RCC 7860 (cell line): ENCODE measurements at places on chromosomes 16 and 17.
A peak's percentile ranks its signal among the peaks of the same experiment; 100 is the strongest.

- DNase-seq = no peak
Measured at GRCh38 chr17:35614810-35615209, 27.7 kb downstream of the AP2B1 start.

GRCh38 chr17:52673791-52674190 is 515.3 kb upstream of the CA10 start:
- DNase-seq = peak; percentile 74

DNA sequence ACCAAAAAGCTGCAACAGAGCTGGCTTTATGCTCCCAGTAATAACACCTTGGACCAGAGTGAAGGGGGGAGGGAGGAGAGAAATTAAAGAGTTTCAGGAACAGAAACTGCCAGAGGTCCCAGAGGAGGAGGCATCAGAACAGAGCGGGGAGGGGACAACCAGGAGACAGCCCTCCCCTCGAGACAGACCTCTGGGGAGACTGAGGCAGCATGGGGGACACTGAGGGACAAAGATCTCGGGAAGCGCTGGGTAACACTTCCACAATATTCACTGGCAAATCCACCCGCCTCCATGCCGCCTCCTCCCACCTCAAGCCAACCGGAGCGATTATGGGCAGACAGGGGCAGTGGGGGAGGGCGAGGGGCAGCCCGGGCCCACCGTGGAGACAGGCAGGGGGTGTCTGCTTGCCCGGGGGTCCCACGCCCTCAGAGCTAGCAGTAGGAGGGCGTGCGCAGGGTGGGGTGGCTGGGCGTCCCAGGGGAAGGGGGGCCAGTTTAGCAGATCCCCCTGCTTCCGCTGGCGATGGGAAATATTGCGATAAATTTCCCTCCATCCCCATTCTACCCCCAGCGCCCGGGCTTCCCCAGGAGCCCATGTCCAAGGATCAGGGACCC is 1.2 kb downstream of the PCGF2 start:
- DNase-seq = no peak

DNA sequence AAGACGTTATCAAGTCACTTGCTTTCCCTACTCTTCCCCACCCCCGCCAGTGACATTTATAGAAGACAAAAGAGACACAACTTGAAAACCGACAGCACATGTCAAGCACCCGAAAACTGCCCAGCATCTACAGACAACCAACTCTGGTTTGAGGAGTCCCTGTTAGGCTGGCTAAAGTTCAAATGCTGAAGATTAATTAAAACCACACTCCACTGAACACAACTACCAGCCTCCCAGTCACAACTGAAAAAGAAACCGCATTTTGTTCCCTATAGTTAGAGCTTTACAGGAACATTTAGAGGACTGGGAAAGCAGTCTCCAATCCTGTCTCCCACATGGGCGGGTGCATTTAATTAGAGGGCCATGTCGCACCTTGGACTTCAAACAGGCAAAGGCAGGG is 73.0 kb upstream of the COX10 start:
- no peak for DNase-seq

DNA sequence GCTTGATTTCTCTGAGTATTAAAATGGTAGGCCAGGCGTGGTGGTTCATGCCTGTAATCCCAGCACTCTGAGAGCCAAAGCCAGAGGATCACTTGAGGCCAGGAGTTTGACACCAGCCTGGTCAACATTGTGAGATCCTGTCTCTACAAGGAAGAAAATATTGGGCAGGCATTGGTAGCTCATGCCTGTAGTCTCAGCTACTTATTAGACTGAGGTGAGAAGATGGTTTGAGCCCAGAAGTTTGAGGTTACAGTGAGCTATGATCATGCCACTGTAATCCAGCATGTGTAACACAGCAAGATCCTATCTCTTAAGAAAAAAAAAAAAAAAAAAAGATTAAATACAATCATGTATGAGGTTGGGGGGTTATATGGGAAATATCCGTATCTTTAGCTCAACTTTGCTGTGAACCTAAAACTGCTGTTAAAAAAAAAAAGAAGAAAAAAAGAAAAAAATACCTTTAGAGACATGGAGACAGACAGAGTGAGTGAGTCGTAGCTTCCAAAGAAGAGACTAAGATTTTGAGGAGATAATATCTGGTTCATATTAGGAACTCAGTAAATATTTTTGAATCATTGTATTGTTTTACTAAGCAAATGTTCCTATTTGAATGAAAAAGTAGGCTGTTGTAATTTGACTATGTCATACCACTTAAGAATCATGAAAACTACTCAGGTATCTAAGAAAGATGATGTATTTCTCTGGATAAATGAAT is 325.7 kb upstream of the TBX2 start:
- DNase-seq = no peak

GRCh38 chr16:12235110-12235509 is 258.6 kb downstream of the SNX29 start:
- DNase-seq = no peak
